ENCODE measurements at places on chromosomes 6 and 20.

DNA sequence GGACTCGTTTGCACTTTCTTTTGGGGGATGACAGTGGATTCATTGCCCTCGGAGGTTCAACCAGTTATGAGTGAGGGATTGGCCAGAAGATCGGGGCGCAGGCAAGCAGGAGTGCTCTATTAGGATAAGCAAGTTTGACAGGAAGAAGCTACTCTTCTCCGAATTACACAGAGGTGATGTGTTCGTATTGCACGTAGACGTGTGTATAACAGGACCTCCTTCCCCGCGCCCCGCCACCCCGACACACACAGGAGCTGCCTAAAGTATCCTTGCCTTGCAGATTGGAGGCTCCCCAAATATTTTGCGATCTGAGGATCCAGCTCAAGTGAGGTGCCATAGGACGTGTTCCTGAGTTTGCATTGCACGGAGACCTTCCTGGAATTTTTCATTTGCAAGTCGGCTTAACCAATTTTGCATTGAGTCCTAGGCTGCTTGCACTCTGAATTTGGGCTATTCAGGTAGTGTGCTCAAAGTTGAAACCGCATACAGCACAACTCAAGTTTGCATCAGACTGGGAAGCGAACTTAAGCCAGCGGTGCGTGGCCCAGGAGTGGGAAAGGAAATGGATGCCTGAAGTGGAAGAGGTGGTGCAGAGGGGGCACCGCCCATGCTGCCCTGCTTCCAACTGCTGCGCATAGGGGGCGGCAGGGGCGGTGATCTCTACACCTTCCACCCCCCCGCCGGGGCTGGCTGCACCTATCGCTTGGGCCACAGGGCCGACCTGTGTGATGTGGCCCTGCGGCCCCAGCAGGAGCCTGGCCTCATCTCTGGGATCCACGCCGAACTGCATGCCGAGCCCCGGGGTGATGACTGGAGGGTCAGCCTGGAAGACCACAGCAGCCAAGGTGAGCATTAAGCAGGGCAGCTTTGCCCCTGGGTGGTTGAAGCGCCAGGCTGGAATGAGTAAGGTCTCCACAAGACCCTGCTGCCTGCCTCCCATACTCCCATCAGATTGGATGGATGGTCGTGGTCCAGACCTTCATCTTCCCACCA, 770 bp downstream of the TCF19 start:
- DNase-seq = no peak

DNA sequence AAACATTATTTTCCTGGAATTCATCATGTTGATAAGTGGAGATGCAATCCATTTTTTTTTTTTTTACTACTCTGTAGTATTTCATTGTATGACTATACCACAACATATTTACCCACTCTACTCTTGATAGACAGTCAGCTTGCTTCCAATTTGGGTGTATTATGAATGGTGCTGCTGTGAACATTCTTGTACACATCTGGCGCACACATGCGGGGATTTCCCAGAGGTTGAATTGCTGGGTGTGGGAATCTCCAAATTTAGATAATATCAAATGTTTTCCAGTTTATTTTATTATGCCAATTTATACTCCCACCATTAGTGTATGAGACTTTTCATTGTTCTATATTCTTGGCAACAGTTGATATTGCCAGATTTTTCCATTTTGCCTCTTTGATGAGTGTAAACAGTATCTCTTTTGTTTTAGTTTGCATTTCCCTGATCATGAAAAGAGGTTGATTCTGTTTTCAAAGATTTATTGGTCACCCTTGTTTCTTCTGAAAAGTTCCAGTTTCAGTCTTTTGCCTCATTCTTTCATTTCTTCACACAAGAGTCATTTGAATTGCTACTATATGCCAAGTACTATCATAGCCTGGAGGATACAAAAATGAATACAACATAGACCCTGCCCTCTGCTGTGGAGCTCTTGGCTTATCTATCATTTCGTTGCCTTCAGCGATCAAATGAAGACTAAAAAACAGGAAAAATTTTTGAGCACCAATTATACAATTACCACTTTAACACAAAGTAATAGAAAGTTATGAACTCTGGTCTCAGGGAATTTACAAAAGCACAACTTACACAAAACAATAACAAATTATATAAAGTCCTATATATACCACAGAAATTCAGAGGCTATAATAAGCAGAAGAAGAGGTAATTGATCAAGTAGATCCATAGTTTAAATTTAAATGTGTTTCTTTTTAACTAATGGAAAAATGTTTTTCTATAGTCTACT, 17.1 kb upstream of the NCOA7 start:
- DNase-seq = no peak

- DNase-seq = no peak
Observed at GRCh38 chr20:50592282-50593004, 82.3 kb downstream of the PTPN1 start.

GRCh38 chr6:26097268-26097875, 10.1 kb downstream of the HFE start:
- DNase-seq = peak; percentile 72

GRCh38 chr6:121559611-121560269, 124.3 kb downstream of the GJA1 start:
- no peak for DNase-seq

Data from CD4-positive, alpha-beta T cell treated with Interleukin-4 for 4 hours (primary cell).